ENCODE measurements at places on chromosomes 6 and 20. TPM values are rescaled to one million over a fixed set of nuclear protein-coding genes. Genes with fewer than 3 reads are reported as not detected.

SSTR4 gene
- polyA plus RNA-seq, result 0.06 TPM

HAO1 gene
- polyA plus RNA-seq, result 0.10 TPM

FOXQ1 gene
- 9.0 TPM for polyA plus RNA-seq

OSER1 gene
- 35.8 TPM for polyA plus RNA-seq

C20orf96 gene
- polyA plus RNA-seq, result 6.4 TPM

- DNase-seq, result no peak
Observed at GRCh38 chr6:5379647-5380242, 118.4 kb downstream of the FARS2 start.

DNA sequence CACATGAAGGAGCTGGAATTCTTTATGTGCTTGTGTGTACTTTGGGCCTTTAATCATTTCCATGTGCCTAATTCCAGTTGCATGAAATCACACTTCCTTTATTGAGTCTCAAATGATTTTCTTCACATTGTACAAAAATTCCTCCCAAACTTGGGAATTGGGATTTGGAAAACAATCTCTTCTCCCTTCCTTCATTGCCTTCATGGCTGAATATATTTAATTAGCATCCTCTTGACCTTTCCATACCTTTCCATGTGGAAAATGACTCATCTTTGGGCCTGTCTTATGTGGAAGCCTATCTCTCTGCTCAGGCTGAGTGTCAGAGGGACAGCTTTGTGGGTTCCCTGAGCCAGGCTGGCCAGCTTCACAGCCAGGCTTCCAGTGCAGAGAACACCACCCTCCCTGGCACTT is 33.0 kb upstream of the CDH4 start:
- DNase-seq, result no peak

DNA sequence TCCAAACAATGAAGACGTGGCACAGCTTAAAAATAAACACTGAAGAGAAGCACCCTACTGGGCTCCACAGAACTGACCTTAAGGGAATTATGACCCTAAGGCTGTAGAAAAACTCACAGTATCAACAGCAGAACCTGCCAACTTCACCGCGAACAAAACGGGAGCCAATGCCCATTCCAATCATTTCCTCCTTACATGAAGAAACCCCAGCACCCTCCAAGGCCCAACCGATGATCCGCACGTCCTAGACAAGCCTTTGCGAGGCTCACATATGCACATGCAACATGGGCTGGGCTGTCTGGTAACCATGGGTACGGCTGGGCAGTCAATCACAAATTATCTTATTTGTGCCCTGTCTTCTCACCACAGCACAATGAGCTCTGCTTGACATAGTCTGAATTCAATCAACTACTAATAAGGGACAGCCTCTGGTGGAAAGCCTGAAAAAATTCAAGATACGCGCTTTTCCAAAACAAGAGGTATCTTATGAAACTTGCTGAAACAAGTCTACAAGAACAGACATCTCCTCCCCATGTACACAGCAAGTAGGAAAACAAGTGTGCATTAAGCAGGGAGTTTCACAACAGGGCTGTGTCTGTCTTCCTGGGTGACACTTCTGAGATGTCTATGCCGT is 1.7 kb downstream of the DIDO1 start:
- DNase-seq, result no peak

DNA sequence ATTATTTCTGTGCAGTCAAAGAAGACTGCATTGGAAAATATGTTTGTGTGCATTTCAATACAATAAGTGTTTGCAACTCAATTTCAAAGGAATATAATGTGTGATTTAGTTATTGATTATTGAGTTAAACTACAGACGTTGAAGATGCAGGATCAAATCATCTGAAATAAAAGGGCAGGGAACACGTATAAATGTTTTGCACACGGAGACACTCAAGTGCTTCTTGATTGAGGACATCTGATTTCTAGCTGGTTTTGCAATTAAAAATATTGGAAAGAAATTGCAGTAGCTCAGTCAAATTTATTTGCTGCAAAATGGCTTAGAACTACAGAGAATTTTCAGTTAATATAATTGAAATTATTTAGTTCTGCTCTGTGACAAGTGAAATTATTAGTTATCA is 412.7 kb downstream of the UTRN start:
- DNase-seq, result no peak

GRCh38 chr6:109340811-109341210 is 41.5 kb downstream of the CD164 start:
- no peak for DNase-seq

DNA sequence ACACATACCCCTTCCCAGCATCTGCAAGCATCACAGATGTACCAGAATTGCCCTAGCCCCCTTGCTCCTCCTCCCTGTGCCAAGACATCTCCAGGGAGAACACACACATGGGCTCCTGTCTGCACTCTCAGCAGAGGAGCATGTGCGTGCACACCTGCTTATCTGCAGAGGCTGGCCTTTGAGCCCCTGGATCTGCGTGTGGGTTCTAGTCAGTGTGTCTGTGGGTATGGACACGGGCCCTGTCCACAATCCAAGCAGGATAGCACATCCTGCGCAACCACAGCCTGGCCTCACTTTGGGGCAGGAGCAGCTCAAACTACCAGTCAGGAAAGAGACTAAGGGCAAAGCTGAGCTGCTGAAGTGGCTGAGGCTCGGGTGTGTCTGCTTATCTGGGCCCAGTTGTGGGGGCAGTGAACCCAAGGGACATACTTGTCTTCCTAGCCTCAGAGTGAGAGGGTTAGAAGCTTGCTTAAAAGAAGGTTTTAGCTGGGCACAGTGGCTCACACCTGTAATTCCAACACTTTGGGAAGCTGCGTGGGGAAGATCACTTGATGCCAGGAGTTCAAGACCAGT is 41.0 kb downstream of the HM13 start:
- no peak for DNase-seq

All from urinary bladder (tissue), 4 donors.